ENCODE measurements at places on chromosomes 5 and 9.
A peak's percentile ranks its signal among the peaks of the same experiment; 100 is the strongest.

- ATAC-seq = no peak
Observed at GRCh38 chr5:171391996-171392577, 4.4 kb downstream of the NPM1 start.

- ATAC-seq = no peak
Observed at GRCh38 chr5:39158127-39158593, 61.2 kb downstream of the FYB1 start.

DNA sequence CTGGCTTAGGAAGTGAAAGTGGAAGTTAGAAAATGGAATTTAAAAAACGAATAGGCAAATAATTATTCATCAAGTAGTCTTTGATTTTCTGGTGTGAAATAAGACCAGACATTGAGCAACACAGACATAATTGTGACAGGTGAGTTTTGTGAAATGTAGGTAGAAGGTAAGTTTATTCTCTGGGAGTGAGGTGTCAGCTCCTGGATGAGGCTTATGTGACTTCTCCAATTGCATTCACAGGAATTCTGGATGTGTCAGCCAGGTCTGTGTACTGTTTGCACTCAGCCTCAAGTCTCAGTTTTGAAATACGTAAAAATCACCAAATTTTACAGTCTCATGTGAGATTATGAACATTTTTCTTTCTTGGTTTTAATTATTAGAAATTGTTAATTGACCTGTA is 537.6 kb downstream of the CETN3 start:
- ATAC-seq = no peak

DNA sequence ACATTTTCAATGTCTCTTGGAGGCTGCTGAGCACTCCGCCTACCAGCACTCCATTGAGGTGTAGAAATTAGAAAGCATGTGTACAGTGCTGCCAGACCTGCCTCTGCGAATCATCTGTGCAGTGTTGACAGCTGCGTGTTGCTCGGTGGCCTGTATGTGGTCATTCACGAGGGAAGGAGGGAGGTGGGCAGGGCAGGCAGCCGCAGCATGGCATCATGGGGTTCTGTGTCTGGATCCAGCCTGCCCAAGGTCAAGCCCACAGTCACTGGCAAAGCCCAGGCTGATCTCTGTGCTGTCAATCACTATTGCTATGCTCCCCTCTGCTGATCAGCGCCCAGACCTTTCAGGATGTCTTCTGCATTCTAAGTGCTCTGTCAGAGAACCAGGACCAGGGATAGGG is 8.0 kb upstream of the PDZD2 start:
- peak; percentile 40 for ATAC-seq

- no peak for ATAC-seq
Observed at GRCh38 chr5:171498166-171498565, 78.7 kb downstream of the FGF18 start.

- ATAC-seq = no peak
Observed at GRCh38 chr5:156984064-156984463, 21.0 kb upstream of the TIMD4 start.

- ATAC-seq = no peak
Observed at GRCh38 chr5:150285114-150285513, 4.5 kb downstream of the CAMK2A start.

GRCh38 chr9:34691936-34692315 is 850 bp upstream of the CCL19 start:
- ATAC-seq = no peak

- ATAC-seq = no peak
Observed at GRCh38 chr9:137973829-137974416, 96.3 kb downstream of the CACNA1B start.

GRCh38 chr9:35771943-35772342 is 17.9 kb upstream of the MSMP start:
- no peak for ATAC-seq

GRCh38 chr5:40346901-40347300 is 332.8 kb upstream of the PTGER4 start:
- no peak for ATAC-seq

- ATAC-seq = peak; percentile 86
Observed at GRCh38 chr5:90221951-90222350, 187.6 kb downstream of the CETN3 start.

DNA sequence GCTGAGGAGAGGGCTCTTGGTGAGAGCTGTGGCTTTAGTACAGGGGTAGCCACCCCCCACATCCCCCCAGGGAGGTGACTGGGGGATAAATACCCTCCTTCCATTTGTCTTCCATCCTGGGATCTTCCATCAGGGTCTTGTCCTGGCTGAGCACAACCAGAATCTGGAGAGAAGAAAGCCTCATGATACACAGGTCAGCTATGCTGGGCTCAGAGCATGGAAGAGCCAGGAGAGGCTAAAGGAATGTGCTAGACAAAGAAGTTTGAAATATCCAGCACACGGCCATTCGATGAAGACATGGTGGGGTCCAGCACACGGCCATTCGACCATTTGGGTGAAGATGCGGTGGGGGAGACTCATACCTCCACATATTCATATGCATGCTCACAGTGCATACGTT is 30.0 kb downstream of the ROPN1L start:
- no peak for ATAC-seq

GRCh38 chr9:75892216-75892911 is 1.9 kb downstream of the PCSK5 start:
- no peak for ATAC-seq

DNA sequence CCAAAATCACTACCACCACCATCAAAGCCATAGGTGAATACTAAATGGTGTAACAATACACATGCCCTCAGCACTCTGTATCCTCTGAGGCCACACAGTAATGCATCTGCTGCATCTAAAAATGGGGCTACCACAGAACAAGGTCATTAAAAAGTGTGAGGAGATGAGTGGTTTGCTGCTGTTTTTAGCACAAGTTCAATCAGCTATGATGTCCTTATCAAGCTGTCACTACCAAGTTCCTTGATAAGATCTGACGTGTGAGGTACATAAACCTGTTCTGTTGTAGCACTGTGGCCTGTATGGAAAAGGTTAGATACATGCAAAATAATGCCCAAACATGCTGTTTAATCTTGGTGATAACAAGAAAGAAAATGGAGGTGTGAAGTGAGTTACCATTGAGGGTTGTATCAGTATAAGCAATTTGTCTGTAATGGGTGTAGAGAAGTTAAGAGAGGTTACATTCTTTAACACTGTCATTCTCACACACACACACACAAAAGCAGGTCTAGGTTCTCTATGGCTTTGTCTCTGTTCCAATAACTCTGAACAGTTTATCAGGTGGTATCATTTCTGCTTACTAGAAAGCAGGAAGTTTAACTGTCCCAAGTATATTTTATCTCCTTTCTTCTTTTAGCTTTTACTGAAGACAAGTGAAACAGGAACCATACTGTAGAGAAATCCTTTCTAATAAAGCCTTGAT is 252.9 kb downstream of the CWC27 start:
- ATAC-seq = no peak

DNA sequence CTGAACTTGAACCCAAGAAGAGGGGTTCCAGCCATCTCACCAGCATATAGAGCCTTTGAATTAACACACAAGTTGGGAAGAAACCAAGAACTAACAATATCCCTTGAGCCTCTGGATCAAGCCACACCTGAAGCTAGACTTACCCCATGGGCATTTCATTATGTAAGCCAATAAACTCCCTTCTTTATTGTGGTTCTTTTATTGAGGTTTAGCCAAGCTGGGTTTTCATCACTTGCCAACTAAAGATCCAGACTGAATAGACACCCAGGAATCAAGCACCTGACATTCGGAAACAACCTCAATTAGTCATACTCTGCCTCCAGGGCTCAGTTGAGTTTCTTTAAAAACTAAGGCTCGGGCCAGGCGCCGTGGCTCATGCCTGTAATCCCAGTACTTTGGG is 226.7 kb downstream of the AGTPBP1 start:
- ATAC-seq = no peak

- ATAC-seq = no peak
Observed at GRCh38 chr9:115671236-115671962, 482.2 kb upstream of the PAPPA start.

- no peak for ATAC-seq
Observed at GRCh38 chr9:89745601-89746376, 141.0 kb downstream of the GADD45G start.

- no peak for ATAC-seq
Observed at GRCh38 chr5:179377421-179378115, 32.3 kb upstream of the ADAMTS2 start.

DNA sequence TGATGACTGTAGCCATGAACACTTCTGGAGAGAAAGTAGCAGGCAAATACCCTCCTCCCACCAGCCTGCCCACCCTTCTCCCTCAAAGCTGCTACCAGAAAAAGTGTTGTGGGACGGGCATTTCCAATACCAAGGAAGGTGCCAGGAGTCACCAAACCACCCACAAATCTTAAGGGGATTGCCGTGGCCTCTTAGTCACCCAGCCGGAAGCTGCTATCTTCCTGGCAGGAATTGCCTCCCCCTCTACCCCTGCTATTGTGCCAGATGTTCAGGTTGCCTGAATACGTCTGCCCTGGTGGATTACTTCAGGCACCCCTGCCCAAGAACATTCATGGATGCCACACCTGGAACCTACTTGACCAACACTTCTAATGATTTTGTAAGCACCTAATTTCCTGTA is 156.1 kb downstream of the TTC39B start:
- no peak for ATAC-seq

DNA sequence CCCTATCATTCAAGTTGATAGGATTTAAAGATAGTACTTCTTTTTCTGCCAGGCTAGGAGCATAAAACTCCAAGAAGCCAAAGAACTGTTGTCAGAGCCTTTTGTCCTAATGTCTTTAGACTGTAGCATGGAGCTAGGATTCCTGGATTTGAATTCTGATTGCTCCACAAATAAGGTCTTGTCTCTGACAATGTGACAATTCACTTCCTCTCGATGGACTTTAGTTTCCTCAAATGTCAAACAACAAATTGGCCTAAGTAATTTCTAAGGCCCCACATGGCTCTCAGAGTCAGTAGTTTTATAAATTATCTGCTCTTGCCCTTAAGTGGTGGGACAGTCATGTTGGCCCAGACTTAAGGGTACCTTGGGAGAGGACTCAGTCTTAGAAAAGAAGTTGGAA is 36.7 kb downstream of the RFK start:
- no peak for ATAC-seq

- peak; percentile 88 for ATAC-seq
Observed at GRCh38 chr9:14909961-14910805, at the start of gene FREM1. FREM1 (minus strand) TSS chr9:14910428; CDS start chr9:14868977, 41,451 bp downstream.

- ATAC-seq = no peak
Observed at GRCh38 chr9:68740561-68740960, 35.5 kb downstream of the PIP5K1B start.

DNA sequence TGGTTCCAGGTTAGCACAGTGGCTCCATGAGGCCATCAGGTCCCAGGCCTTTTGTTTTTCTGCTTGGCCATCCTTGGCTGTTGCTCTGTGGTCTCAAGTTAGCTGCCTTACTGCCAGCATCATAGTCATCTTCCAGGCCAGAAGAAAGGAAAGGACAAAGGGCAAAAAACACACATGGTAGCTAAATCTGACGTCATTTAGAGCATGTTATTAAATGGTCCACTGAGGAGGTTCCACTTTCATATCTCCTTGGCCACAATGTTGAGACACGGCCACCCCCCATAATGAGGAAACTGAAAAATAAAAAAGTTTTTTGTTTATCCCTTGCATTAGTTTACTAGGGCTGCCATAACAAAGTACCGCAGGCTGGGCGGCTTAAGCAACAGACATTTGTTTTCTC is 106.4 kb upstream of the NIPBL start:
- ATAC-seq = no peak

- no peak for ATAC-seq
Observed at GRCh38 chr9:85478847-85479246, 262.9 kb downstream of the AGTPBP1 start.

GRCh38 chr9:124696101-124696500 is 75.0 kb downstream of the NR6A1 start:
- ATAC-seq = peak; percentile 14

DNA sequence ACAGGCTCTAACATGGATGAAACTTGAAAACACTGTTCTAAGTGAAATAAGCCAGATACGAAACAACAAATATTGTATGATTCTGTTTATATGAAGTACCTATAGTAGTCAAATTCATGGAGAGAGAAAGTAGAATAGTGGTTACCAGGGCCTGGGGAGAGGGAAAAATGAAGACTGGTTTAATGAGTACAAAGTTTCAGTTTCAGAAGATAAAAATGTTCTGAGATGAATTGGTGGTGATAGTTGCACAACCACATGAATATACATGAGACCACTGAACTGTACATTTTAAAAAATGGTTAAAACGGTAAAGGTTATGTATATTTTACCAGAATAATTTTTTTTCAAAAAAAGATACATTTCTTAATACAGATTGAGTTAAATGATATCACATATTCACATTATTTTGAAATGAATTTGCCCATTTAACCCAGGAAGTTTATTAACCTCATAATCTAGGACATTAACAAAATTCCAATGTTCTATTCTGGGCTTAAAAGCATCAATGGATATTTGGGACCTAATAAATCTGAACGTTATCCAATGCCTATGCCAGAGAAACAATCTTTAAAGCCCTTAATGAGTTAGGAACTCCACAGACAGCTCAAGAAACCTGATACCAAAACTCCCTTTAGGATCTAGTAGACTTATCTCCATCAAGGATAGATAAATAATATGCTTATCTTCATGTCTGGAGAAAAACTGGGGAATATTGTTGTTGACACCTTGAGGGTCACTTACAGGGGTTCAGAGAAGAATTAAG is 521.3 kb downstream of the EFNA5 start:
- ATAC-seq = no peak

- no peak for ATAC-seq
Observed at GRCh38 chr5:123438244-123438643, 15.0 kb upstream of the CEP120 start.

DNA sequence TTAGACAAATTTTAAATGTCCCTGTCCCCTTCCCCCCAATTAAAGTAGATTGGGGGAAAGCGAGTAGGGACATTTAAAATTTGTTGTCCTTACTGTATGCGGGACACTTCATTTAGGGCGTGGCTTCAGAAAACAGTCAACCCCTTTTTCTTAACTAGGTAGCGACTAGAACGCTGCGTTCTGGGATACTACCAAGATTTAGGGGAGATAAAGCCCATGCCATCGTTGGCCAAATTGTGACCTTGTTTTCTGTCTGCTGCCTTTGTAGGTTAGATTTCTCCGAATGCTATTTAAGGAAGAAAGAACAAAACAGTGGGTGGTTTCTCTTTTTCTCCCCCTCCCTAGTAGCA is 1.2 kb downstream of the CKS2 start:
- ATAC-seq = no peak

DNA sequence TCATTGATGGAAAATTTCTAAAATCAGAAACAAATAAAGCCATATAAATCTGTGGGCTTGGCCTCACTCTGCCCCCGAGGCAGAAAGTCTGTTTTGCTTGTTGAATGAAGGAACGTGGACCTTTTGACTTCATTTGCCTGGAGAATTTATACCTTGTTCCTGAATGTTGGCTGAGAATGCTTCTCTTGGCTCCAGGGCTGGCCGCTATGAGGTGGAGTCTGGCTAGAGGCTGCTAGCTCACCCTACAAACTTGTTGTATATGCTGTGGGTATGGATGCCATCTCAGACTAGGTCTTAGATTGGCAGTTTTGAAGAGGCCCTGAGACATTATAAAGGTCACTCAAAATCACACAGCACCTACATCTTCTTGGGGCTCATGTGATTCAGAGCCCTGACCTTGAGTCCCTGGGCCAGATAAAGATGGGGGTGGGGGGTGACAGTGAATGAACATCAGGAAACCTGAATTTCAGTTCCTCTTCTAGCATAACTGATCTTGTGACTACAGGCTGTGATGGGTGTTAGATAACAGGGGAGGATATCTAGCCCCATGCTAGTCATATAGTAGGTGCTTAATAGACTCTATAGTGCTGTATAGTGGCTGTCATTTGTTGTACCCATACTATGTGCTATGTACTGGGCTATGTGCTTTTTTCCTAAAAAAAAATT is 2.8 kb downstream of the GM2A start:
- ATAC-seq = no peak

Measured in SK-N-SH treated with all-trans-retinoic acid at 6 μM for 48 hours (cell line).